ENCODE measurements at places on chromosomes 7 and 10. TPM values are rescaled to one million over a fixed set of nuclear protein-coding genes. Genes with fewer than 3 reads are reported as not detected.

- no peaks in the 10 kb centered on the region for H3K27me3 ChIP-seq
- peak; percentile 96 for DNase-seq
- H3K4me3 ChIP-seq, result no peak overlapping the region
- no peaks in the 10 kb centered on the region for H3K36me3 ChIP-seq
- peaks cover 34% of the 10 kb centered on the region for H3K4me1 ChIP-seq
These were observed 13.1 kb upstream of the CAMK2G start for GRCh38 chr10:73887294-73888039.

Gene CALCR
- total RNA-seq, result 9.4 TPM

- H3K36me3 ChIP-seq, result no peaks in the 10 kb centered on the region
- H3K27ac ChIP-seq, result no peak overlapping the region
These were observed 222.5 kb upstream of the PITRM1 start for GRCh38 chr10:3395041-3395440.

GRCh38 chr7:126303926-126304325 lies 948.8 kb downstream of the GRM8 start:
- H3K27ac ChIP-seq, result no peak overlapping the region
- no peak overlapping the region for H3K4me3 ChIP-seq
- no peaks in the 10 kb centered on the region for H3K4me1 ChIP-seq
- DNase-seq, result no peak
- no peaks in the 10 kb centered on the region for H3K36me3 ChIP-seq

GRCh38 chr10:38032886-38033285 lies 22.4 kb downstream of the ZNF33A start:
- H3K36me3 ChIP-seq, result peaks cover 16% of the 10 kb centered on the region
- no peaks in the 10 kb centered on the region for H3K27me3 ChIP-seq
- no peak overlapping the region for H3K27ac ChIP-seq
- no peaks in the 10 kb centered on the region for H3K4me1 ChIP-seq

DNA sequence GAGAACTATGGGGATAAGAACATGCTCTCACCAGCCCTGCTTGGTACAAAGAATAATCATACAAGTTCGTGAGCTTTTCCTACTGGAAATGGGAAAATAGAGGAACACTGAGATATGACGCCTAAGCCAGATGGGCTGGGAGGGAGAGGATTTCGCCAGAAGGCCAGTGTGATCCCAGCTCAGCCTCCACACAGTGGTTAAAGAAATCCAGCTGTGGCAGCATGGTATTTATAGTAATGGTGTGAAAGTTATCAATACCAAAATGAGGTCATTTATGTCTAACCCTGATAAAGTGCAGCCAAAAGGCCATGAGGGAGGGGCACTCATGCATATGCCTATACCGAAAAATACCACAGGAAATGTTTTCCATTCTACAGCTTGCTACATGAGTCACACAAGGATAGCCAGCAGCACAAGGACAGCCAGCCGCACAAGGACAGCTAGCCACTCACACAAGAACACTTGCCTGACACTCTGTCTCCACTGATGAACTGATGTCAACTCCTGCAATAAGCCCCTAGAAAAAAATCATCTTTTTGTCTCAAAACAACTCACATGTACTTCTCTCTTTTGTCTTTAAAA lies 49.4 kb downstream of the FRMPD2 start:
- H3K36me3 ChIP-seq, result no peaks in the 10 kb centered on the region
- DNase-seq, result no peak
- H3K27me3 ChIP-seq, result no peaks in the 10 kb centered on the region
- no peak overlapping the region for H3K4me3 ChIP-seq

DNA sequence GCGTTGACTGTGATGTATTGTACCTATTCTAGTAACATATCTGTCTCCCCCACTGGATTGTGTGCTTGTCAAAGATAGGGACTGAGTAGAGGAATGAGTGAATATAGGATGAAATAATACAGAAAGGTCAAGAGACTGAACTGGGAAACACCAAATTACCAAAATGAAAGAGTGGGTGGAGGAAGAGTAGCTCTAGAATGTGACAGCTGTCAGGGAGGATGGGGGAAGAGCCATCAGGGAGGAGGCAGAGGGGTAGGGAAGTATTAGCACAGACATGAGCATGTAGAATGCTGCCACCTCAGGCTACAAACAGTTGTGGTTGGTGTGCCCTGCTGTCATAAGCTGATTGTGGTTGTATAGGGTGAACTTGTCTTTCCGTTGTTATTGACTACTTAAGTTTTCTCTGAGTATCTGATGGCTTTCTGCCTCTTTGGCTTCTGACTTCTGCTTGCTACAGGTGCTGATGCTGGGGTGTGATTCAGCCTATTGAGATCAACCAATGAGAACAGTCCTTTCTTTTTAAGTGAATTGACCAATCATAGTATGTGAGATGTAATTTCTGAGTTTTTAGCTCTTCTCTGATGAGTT lies 5.6 kb downstream of the CCSER2 start:
- peak; percentile 27 for DNase-seq
- no peaks in the 10 kb centered on the region for H3K27me3 ChIP-seq
- no peaks in the 10 kb centered on the region for H3K36me3 ChIP-seq
- H3K4me3 ChIP-seq, result no peak overlapping the region
- H3K27ac ChIP-seq, result no peak overlapping the region
- peaks cover 21% of the 10 kb centered on the region for H3K4me1 ChIP-seq

Gene MBL2
- not detected for total RNA-seq

Gene AS3MT
- total RNA-seq, result 11.9 TPM

Gene IL15RA
- total RNA-seq, result 1.5 TPM

GRCh38 chr7:725223-726005 lies 1.1 kb upstream of the DNAAF5 start:
- no peak overlapping the region for H3K4me3 ChIP-seq
- peaks cover 28% of the 10 kb centered on the region for H3K4me1 ChIP-seq
- no peak for DNase-seq
- H3K27ac ChIP-seq, result no peak overlapping the region
- no peaks in the 10 kb centered on the region for H3K27me3 ChIP-seq
- peaks cover 14% of the 10 kb centered on the region for H3K36me3 ChIP-seq

DNA sequence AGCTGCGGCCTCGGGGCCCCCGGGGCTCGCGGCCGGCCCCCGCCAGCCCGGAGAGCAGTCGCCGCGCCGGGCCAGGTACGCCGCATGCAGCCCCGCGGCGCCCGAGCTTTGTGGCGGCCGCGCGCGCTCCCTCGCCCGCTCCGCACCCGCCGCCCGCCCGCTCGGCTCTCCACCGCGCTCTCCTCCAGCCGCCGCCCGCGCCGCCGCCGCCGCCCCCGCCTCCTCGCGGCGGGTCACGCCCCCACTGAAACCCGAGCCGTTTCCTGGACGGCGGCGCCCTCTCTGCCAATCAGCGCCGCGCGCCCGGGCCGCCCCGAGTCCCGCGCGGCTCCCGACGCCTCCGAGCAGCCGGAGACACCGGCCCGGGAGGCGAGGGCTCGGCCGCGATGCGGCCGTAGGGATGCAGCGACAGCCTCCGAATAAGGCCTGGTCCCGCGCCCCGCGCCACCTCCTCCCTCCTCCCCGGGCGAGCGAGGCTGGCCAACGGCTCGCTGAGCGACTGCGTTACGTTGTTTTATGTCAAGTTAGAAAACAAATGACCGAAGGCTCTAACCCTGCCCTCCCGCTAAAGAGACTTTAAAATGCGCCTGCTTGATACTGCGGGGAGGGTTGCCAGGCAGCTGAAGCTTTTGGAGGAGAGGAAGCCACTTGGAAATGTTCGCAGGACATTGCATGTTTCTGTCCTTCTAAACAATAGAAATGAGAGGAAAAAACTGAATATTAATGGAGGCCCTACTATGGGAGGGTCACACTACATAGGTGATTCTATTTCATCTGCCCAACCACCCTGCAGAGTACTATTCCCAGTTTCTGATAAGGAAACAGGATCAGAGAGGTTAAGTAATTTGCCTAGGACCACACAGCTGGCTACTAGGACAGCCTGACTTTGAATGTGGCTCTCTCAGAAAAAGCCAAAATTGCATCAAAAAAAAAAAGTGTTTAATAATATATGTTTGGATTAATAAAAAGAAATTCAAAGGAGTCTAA lies at the start of gene FGFR2:
FGFR2 (minus strand) TSS at position 182 of the 987 bp plus-strand sequence. CDS start 4,627 bp downstream, outside the sequence.
- H3K27ac ChIP-seq, result no peak within 1 kb of the TSS
- peak within 1 kb of the TSS; percentile 34 for H3K4me3 ChIP-seq
- H3K27me3 ChIP-seq, result peaks cover 76% of the 10 kb centered on the region
- H3K36me3 ChIP-seq, result no peaks in the 10 kb centered on the region
- peaks cover 15% of the 10 kb centered on the region for H3K4me1 ChIP-seq

Gene SMO
- total RNA-seq, result 35.9 TPM

DNA sequence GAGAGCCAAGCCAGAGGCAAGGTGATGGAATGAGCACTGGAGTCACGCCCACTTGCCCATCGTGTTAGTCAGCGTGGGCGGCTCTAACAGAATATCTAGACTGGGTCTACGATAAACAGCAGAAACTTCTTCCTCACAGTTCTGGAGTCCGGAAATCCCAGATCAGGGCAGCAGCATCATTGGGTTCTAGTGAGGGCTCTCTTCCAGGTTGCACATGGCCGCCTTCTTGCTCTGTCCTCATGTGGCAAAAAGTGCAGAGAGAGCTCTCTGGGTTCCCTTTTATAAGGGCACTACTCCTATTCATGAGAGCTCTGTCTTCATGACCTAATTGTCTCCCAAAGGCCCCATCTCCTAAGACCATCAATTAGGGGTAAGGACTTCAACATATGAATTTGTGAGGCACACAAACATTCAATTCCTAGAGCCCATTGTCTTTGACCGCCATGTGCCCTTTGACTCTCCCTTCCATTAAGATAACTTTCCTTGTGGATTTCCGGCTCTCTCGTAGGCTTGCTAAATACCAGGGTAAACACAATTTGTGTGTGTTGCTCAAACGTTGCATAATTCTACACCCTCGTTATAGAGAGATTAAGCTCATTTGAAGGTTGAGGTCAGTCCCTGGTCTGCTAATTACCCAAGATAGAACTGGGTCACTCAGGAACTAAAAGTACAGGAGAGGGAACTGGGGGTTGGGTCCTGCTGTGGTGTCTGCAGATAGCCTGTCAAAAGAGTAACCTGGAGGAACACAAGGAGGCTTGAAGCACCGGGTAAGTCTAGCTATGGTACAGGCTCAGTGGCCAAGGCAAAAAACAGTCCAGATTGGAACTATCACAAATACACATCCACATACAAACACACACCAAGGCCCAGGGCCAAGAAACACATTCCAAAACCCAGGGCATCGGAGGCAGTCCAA lies 28.7 kb upstream of the USP6NL start:
- no peaks in the 10 kb centered on the region for H3K27me3 ChIP-seq
- no peak overlapping the region for H3K4me3 ChIP-seq
- H3K27ac ChIP-seq, result no peak overlapping the region

GRCh38 chr10:68796605-68797004 lies 30.7 kb upstream of the STOX1 start:
- H3K4me1 ChIP-seq, result no peaks in the 10 kb centered on the region
- H3K36me3 ChIP-seq, result peaks cover 22% of the 10 kb centered on the region
- H3K27me3 ChIP-seq, result no peaks in the 10 kb centered on the region
- H3K4me3 ChIP-seq, result no peak overlapping the region

DNA sequence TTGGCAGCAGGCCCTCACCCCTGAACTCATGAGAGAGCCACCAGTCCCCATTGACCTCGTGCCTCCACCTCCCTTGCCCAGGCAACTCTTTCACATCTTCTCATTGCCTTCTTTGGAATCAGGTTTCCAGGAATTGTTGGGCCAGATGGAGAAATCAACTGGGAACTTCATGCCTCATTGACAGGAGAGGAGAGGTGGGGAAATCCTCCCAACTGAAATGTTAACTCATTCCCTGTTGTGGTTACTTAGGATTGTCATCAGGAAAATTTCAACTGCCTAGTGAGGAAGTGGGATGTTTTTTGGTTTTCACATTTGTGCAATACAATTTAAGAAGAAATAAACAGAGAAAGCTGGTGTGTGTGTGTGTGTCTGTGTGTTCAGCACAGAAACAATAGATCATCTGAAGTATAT lies 106.6 kb upstream of the INHBA start:
- H3K27me3 ChIP-seq, result no peaks in the 10 kb centered on the region
- DNase-seq, result no peak
- no peaks in the 10 kb centered on the region for H3K36me3 ChIP-seq
- H3K4me3 ChIP-seq, result no peak overlapping the region
- H3K4me1 ChIP-seq, result no peaks in the 10 kb centered on the region

- H3K27me3 ChIP-seq, result no peaks in the 10 kb centered on the region
- H3K4me3 ChIP-seq, result no peak overlapping the region
- no peak overlapping the region for H3K27ac ChIP-seq
- H3K36me3 ChIP-seq, result no peaks in the 10 kb centered on the region
These were observed 89.1 kb downstream of the CDK6 start for GRCh38 chr7:92747041-92747835.

Measured in muscle of leg (tissue), 16 donors.